Stimulated activated CD4-positive, alpha-beta T cell treated with anti-CD3 and anti-CD28 coated beads, TNF-alpha, amount 100 ng/mL, for 48 hours (primary cell): ENCODE measurements at places on chromosomes 1 and 21.
A peak's percentile ranks its signal among the peaks of the same experiment; 100 is the strongest.

GRCh38 chr1:50893466-50893865, 66.6 kb downstream of the FAF1 start:
- DNase-seq, result no peak

- DNase-seq, result no peak
These were observed 161.8 kb downstream of the CDC42BPA start for GRCh38 chr1:227156520-227156919.

DNA sequence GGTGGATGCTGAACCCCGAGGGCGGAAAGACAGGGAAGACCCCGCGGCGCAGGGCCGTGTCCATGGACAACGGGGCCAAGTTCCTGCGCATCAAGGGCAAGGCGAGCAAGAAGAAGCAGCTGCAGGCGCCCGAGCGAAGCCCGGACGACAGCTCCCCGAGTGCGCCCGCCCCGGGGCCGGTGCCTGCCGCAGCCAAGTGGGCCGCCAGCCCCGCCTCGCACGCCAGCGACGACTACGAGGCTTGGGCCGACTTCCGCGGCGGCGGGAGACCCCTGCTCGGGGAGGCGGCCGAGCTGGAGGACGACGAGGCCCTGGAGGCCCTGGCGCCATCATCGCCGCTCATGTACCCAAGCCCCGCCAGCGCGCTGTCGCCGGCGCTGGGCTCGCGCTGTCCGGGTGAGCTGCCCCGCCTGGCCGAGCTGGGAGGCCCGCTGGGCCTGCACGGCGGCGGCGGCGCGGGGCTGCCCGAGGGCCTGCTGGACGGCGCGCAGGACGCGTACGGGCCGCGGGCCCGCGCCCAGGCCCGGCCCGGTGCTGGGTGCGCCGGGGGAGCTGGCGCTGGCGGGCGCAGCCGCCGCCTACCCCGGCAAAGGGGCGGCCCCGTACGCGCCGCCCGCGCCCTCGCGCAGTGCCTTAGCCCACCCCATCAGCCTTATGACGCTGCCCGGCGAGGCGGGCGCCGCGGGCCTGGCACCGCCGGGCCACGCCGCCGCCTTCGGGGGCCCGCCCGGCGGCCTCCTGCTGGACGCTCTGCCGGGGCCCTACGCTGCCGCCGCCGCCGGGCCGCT, 20.7 kb downstream of the FOXO6 start:
- DNase-seq, result no peak

DNA sequence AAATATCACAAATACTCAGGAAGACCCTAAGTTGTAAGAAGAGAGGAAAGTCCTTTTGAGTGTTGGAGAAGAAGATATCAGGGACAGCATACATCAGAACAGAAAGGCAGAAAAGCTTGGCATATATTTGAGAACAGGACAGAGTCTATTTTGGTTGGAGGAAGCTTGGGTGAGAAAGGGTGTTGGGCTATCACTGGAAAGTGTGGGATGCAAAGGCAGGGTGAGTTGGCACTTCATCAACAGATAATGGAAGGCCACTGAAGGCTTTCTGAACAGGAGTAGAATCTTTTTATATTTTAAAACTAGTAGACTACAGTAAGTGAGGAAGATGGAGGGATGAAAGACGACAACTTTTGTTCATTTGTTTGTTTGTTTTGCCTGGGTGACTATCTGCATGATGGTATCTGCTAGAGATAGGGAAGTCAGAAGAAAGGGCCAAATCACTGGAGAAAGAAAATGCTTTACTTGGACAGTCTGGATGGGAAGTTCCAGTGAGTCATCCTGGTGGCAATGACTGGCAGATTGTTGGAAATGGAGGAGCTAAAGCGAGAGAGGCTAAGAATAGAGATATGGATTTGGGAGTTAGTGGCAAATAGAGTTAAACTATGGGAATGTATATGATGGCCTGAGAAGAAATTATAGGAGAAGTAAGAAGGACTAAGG, 33.7 kb upstream of the KCNA2 start:
- DNase-seq, result no peak

GRCh38 chr21:33036430-33037162, 10.9 kb downstream of the OLIG2 start:
- no peak for DNase-seq

DNA sequence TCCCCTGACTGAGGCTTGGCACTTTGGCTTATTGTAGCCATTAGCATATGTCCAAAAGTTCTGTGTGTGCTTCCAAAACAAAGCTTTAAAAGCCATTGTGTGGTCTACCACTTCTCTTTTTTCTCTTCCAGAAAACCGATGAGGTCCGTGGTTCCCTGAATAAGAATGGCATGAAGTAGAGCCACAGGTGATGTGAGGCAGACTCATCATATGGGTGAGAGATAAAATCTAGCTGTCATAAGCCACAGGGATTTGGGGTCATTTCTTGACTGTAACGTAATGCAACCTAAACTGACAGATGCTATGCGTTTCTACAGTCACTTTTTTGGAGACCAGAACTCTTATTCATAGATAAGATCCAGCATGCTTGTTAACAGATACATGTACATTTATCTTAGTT, 7.0 kb upstream of the GREM2 start:
- no peak for DNase-seq

DNA sequence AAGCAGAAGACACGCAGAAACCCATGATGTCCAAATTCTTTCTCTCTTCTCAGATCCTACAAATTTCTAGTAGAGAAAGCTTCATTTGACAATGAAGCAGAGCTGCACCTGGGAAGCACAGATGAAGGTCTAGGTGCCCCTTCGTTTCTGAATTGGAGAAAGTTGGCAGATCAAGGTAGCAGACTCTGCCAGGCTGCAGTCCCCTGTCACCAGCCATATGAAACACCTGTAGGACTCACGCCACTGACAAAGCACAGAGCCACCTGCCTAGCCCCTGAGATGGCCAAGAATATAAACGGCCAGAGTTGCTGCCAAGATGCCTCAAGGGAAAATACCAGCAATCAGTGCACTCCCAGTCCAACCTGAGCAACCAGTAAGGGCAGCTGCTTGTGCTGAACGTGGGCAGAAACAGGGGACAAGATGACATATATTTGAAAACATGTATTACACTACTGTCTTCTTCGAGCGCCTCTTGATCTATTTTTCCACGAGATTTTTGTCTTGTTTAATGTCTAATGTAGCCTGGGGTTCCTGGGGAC, 20.6 kb upstream of the PLEKHA6 start:
- DNase-seq, result no peak

DNA sequence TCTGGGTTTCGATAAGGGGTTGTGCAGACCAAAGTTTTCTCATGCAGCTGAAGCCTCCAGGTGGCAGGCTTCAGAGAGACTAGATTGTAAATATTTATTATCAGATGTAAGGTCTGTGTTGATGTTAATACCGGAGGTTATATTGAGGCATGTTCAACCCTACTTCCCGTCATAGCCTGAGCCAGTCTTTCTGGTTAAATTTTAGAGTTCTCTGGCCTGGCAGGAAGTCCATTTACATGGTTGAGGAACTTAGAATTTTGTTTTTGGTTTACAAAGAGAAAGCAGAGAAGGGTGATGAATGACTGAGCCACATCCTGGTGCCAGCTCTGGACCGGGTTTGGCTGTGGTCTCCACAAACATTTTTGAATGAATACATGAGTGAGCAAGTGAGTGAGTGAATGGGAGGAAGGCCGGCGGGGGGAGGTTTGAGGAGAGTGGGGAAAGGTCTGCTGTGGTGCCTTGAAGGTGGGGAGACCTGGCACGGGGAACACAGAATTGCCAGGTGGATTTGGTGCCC, 218.5 kb downstream of the DISC1 start:
- DNase-seq, result no peak

DNA sequence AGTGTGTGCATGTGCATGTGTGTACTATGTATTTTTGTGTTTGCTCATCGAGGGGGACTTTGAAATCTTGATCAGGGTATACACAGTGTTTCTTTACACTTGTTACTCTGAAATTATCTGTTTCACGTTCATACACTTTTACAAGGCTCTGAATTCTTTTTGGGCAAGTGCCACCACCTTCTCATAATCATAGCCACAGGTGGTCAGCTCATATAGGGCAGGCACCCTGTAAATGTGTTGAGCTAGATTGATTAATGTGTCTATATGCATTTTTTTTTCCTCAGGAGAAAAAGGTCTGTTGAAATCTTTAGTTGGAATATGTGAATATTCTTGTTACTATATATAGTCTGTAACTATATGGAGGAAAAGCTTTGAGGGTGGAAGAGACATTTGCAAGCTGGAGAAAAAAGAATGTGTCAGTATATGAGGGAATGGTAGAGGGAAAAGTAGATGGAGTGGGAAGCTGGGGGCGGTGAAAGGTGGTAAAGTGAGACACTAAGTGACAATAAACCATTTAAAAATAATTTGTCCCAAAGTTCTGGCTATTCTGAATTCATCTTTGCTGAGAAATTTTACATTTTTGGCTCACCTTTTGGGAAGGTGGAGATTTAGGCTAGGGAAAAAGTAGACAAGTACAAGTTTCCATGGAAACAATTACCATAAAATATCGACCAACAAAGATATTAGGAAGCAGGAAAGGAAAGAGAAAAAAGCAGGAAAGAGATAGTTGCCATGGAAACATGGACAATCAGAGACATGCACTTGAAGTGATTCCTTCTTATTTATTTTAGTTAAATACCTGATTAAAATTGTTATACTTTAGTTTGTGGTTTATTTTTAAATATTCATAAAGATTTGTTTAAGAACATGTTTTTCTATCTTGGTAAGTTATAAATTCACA, 277.5 kb downstream of the PDE4B start:
- no peak for DNase-seq

GRCh38 chr1:41440321-41441085, 44.0 kb downstream of the EDN2 start:
- no peak for DNase-seq

DNA sequence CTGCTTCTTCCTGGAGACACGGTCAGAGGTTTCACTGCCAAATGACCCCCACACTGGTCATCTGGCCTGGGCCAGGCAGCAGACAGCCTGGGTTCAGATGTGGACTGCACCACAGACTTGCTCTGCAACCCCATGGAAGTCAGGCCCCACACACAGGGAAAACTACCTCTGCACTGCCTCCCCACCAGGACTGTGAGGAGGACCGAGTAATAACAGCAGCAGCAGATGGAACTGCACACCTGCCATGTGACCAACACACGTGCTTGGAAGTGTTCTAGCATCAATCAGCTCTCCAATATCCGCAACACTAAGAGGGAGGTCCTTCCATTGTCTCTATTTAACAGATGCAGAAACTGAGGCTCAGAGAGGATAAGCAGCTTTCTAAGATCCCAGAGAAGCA, 51.4 kb downstream of the SLC9A1 start:
- DNase-seq, result no peak

- no peak for DNase-seq
These were observed 2.6 kb upstream of the TNNI1 start for GRCh38 chr1:201424146-201424545.

- DNase-seq, result no peak
These were observed 205.3 kb downstream of the DAB1 start for GRCh38 chr1:57218487-57219079.

- no peak for DNase-seq
These were observed 280.7 kb downstream of the LMX1A start for GRCh38 chr1:165075725-165076370.

DNA sequence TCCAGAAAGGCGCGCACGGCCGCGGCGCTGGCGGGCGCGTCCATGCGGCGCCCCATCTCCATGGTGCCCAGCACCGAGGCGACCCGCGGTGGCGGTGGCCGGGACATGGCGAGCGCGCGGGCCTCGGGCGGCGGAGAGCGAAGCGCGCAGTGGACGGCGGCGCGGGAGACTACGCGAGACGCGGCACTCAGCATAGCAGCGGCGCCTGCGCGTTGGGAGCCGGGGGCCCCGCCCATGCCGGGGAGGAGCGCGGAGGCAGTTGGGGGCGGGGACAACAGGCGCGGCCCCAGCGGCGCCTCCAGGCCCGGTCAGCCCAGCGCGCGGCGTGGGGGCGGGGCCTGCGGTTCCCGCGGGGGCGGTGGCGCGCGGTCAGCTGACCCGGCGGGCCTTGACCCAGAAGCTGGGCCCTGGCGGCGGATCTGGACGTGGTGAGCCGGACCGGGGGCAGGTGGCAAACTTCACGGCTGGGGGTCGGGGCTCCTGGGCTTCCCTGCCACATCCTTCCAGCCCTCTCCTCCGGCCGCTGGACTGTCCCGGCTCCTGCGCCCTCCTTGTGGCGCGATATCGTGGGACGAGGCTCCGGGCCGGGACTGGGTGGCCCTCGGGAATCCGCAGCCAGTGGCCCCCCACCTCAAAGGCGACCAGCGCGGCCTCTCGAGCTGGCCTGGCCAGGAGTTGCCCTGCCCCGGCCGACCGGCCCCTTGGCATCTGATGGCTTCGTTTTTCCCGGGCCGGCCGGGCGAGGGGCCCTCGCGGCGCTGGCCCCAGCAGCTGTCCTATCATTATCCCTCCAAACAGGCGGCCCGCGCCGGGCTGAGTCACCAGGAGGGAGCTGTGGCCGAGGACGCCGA, at the start of the genes AKR7A2 and SLC66A1:
AKR7A2 (minus strand) TSS at position 214 of the 851 bp plus-strand sequence; CDS start at position 194, 20 bp downstream.
SLC66A1 (plus strand) TSS at position 396 of the 851 bp plus-strand sequence. CDS start 5,352 bp downstream, outside the sequence.
- peak; percentile 86 for DNase-seq

DNA sequence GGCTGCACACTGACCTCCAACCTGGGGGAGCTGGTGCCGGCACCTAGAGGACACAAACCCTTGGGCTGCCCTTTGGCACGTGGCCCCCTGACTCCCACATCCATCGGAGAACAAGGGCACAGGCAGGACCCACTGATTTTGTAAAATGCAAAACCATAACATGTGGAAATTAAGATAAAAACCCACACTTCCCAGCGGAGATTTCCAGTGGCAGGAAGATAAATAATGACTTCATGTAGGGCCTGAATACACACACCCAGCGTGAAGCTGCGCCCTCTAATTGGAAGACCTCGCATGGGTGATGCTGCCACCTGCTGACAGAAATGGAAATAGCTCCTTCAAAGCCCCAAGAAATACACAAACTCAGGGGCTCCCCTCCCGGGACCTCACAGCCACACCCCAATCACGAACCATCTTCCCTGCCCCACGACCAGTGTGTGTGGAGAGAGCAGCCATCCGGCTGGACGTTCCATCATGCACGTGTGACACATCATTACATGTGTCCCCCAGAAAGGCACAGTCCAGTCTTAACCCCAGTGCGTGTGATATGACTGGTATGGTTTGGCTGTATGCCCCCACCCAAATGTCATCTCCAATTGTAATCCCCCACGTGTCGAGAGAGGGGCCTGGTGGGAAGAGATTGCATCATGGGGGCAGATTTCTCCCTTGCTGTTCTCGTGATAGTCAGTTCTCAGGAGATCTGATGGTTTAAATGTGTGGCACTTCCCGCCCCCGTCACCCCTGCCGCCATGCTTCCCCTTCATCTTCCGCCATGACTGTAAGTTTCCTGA, 5.7 kb upstream of the TPRG1L start:
- peak; percentile 40 for DNase-seq

GRCh38 chr1:211113566-211113965, 20.4 kb downstream of the KCNH1 start:
- no peak for DNase-seq

- DNase-seq, result no peak
These were observed 60.5 kb upstream of the FOXD3 start for GRCh38 chr1:63261736-63262458.

- DNase-seq, result no peak
These were observed 8.9 kb upstream of the CD46 start for GRCh38 chr1:207742850-207743555.

- no peak for DNase-seq
These were observed 88.0 kb upstream of the ADAR start for GRCh38 chr1:154695985-154696384.

- DNase-seq, result no peak
These were observed 53.6 kb downstream of the ADARB1 start for GRCh38 chr21:45127937-45128336.

GRCh38 chr1:160753594-160753993, 14.5 kb downstream of the SLAMF7 start:
- DNase-seq, result no peak

GRCh38 chr1:184002071-184002470, 35.5 kb downstream of the COLGALT2 start:
- DNase-seq, result no peak
